ENCODE measurements at places on chromosomes 16 and 17.
A peak's percentile ranks its signal among the peaks of the same experiment; 100 is the strongest.

DNA sequence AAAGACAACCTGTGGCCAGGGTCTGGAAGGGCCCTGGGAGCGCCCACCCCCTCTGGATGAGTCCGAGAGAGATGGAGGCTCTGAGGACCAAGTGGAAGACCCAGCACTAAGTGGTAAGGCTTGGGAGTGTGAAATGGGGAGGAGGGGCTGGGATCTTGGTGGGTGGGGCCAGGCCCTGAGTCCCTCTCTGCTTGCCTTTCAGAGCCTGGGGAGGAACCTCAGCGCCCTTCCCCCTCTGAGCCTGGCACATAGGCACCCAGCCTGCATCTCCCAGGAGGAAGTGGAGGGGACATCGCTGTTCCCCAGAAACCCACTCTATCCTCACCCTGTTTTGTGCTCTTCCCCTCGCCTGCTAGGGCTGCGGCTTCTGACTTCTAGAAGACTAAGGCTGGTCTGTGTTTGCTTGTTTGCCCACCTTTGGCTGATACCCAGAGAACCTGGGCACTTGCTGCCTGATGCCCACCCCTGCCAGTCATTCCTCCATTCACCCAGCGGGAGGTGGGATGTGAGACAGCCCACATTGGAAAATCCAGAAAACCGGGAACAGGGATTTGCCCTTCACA is 1.2 kb upstream of the STARD3 start:
- DNase-seq = no peak

DNA sequence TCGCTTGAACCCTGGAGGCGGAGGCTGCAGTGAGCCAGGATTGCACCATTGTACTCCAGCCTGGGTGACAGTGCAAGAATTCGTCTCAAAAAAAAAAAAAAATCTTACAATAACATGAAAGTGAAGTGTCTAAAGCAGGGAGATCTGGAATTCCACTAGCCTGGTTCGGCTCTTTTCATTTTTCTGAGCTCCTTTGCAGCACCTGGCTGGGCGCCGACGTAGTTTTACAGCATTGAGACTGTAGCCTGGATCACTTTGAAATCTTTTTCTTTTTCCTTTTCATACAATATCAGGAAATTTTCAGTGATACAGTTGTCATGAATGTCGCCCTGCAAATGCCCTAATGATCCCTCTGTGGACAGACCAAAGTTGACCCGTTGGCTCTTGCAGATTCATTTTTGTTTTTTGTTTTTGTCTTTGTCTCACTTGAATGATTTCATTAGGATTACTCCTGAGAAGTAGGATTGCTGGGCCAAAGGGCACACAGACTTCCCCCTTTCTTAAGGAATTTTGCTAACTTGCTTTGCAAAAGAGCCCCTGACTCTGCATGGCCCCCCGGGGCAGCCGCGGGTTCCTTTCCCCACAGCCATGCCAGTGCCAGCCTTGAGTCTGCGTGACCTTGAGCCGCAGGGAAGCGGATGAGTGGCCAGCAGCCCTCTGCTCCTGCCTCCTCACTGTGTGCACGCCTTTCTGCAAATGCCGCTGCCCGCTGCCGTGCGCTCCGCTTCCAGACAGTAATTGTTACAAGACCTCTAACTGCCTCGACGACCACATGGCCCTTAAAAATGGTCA is 28.0 kb downstream of the CRISPLD2 start:
- no peak for DNase-seq

GRCh38 chr16:50800074-50800473 is 58.2 kb downstream of the CYLD start:
- no peak for DNase-seq

GRCh38 chr17:75345514-75346167 is 56.4 kb upstream of the SLC25A19 start:
- peak; percentile 45 for DNase-seq

- no peak for DNase-seq
These were observed 8.7 kb downstream of the C16orf87 start for GRCh38 chr16:46822270-46822669.

DNA sequence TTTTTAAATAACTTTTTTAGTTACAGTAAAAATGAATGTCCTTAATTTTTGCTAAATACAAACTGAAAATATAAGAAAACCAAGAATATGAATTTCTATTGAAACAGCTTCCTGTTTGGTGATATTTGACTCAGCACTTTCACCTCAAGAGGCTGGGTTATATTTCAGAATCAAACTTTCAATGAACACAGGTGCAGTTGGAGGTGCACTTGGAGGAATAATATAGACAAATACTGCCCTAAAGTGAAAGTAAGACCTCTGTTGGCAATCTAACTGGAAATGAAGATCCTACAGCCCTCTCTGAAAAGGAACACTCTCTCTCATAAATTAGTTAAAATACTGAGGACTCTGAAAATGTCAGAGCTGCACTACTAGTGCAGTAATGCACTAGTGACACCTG is 106.2 kb downstream of the BRIP1 start:
- DNase-seq = peak; percentile 5

GRCh38 chr17:7296189-7296861 is 1.9 kb upstream of the YBX2 start:
- peak; percentile 71 for DNase-seq

DNA sequence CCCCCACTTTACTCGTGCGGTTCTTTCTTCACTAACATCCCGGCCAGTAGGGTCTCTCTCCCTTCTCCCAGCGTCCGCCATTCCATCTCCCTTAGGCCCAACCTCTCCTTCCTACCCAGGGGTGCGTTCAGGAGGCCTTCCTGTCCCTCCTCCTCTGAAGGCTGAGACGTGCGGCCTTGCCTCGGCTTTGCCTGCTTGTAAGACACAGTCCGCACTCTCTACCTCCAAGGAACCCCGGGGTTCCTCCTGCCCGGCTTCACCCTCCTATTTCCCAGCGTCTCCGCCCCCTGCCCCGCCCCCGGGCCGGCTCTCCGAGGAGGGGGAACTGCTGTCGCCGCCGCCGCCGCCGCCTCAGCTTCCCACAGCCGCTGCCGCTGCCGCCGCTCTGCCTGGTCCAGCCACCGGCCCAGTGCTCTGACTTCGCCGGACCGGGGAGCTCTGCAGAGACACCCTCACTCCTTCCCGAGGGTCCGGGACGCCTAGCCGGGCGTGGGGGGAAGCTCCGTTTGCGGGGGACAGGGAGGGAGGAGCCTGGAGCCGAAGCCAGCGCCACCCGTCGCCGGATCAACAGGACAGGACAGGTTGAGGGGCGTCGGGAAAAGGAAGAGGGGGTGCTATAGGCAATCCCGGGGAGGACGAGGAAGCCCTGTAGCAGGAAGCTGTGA is 1.2 kb upstream of the FGF11 start:
- DNase-seq = peak; percentile 54

GRCh38 chr17:9968008-9968407 is 62.9 kb upstream of the RCVRN start:
- DNase-seq = no peak

GRCh38 chr17:21528031-21528695 is 152.0 kb downstream of the KCNJ12 start:
- DNase-seq = no peak

DNA sequence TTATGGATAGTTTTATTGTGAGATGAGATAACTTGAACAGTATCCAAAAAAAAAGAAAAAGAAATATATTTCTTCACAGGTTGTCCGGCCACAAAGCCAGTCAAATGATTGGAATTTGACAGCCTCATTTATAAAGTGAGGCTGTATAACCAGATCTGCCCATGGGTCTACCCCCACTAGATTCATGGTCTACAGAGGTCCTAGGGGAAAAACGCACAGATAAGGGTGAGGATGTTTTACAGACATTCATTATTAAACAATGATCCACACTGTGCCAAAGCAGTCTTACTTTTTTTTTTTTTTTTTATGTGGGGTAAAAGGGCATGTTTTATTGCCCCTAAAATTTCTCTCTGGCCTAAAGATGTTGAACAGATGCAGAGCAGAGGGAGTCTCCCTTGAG is 1503.0 kb upstream of the CDH8 start:
- DNase-seq = no peak

GRCh38 chr17:13594310-13594709 is 7.4 kb downstream of the HS3ST3A1 start:
- no peak for DNase-seq

DNA sequence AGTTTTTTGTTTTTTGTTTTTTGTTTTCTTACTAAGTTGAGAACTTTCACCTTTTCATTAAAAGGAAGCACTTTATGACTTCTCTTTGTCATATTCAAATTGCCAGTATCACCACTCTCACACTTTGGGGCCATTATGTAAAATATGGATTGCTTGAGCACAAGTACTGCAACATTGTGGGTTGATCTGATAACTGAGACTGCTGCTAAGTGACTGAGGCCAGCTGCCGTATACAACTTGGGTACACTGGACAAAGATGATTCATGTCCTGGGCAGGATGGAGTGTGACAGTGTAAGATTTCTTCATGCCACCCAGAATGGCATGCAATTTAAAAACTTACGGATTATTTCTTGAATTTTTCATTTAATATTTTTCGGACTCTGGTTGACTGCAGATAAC is 7.8 kb downstream of the TTC19 start:
- DNase-seq = no peak

- DNase-seq = no peak
These were observed 21.2 kb downstream of the METTL9 start for GRCh38 chr16:21620592-21620991.

GRCh38 chr16:48361012-48361411 is 24.2 kb downstream of the SIAH1 start:
- DNase-seq = no peak

DNA sequence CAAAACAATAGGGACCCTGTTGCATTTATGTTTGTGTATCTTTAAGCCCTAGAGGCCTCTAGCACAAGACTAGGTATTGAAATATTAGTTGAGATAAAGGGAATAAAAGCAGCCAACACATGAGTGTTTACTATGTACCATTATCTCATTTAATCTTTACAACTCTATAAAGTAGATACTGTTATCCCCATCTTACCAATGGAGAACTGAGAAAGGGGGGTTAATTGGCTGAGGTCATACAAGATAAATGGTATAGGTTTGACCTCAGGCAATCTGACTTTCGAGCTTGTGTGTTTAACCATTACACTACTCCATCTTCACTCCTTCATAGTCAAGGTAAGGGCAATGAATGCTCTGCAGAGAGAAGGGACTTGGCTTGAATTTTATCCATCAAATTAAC is 26.3 kb upstream of the STAC2 start:
- no peak for DNase-seq

GRCh38 chr17:72764632-72765041 is 327.9 kb downstream of the SLC39A11 start:
- no peak for DNase-seq

GRCh38 chr16:49456763-49457162 is 83.2 kb downstream of the C16orf78 start:
- no peak for DNase-seq

DNA sequence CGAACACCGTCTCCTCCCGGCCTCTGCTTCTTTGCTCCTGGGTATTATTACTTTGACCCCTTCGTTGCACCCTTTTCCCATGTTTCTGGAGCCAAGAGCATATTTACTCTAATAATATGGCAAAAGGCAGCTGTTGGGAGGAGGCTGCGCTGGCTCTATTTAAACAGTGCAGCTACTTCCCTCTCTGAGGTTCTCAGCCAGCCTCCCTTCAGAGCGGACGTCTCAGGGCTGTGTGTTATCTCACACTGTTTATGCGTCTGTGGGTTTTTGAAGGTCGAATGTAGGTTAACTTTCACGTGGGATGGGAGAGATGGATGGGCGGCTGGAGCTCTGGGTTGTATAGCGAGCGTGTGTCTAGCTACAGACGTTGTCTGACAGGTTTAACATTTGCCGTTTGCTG is 45.3 kb downstream of the COX4I1 start:
- no peak for DNase-seq

DNA sequence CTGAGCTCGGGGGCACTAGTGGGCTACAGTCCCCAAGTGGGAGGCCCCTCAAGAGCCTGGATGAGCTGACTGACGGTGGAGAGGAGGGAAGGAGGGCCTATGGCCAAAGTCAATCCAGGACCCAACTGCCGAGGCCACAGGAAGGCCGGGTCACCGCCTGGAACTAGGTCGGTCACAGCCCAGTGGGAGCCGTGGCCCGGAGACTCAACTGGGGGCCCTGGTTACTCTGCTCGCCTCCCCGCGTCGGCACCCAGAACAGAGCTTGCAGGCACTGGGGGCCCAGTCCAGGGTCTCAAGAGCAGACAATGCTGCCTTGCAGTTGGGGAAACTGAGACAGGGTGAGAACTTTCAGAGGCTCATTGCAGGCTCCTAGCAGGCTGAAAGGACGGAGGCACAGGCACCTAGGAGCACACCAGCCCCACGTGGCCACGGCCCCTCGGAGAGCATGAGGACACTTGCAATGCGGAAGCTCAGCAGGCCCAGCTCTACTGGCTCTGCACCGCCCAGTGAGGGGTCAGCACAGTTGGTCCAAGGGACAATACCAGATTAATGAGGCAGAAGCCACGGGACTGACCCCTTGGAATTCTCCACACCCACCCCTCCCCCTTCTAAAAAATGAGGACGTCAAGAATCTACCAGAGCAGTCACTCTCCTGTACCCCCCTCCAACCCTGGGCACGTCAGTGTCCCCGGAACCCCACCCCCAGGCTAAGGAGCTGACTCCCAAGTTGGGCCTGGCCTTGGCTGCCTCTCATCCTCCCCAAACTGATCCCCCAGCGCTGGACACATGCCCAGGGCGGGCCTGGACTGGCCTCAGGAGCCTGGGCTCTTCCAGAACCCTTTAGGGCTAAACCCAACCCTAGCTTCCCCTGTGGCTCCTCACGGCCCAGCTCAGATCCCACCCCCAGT is 2.2 kb downstream of the HS3ST6 start:
- DNase-seq = no peak

DNA sequence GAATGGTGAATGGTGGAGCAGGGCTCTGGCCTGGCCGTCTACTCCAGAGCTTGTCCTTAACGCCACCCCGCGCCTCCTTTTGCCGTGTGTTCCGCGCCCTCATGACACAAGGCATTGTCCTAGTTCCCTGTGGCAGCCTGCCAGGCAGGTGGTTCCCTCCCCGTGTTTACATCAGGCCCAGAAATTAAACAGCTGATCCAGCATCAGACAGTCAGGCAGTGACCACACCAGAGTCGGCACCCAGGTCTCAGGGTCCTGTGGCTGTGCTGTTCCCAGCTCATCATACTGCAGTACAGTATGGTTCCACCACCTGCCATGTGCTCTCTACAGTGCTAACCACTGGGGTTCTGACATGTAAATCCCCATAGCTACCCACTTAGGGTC is 119.7 kb downstream of the RAB11FIP4 start:
- DNase-seq = no peak

GRCh38 chr16:29943846-29944799 is 17.8 kb upstream of the TMEM219 start:
- DNase-seq = no peak

DNA sequence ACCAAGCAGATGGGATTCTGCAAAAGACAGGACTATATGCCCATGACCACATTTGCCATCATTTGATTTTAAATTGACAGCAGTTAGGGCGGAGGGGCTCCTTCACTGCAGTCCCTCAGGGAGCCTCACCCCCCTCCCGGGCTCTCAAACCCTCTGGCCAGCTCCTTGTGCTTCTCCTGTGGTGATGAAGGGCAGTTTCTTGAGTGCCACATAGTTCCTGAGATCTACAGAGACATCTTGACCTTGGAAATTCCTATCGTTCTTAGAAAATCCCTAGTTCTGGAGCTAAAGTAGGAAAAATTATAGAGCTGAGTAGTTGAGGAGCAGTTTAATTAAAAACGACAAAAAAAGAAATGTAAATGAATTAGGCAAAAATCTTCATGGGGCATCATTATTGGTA is 231.5 kb downstream of the CCDC182 start:
- no peak for DNase-seq
